ENCODE measurements at places on chromosomes 2 and 18.

- no peak for DNase-seq
- H3K27ac ChIP-seq = no peak overlapping the region
- H3K4me1 ChIP-seq = peaks cover 13% of the 10 kb centered on the region
- H3K36me3 ChIP-seq = no peaks in the 10 kb centered on the region
Observed at GRCh38 chr2:120511536-120511935, 165.6 kb downstream of the INHBB start.

- no peaks in the 10 kb centered on the region for H3K27me3 ChIP-seq
- no peak overlapping the region for H3K27ac ChIP-seq
- H3K4me3 ChIP-seq = no peak overlapping the region
- no peaks in the 10 kb centered on the region for H3K36me3 ChIP-seq
- peaks cover 28% of the 10 kb centered on the region for H3K4me1 ChIP-seq
Observed at GRCh38 chr18:3814816-3815215, 364.8 kb downstream of the TGIF1 start.

DNA sequence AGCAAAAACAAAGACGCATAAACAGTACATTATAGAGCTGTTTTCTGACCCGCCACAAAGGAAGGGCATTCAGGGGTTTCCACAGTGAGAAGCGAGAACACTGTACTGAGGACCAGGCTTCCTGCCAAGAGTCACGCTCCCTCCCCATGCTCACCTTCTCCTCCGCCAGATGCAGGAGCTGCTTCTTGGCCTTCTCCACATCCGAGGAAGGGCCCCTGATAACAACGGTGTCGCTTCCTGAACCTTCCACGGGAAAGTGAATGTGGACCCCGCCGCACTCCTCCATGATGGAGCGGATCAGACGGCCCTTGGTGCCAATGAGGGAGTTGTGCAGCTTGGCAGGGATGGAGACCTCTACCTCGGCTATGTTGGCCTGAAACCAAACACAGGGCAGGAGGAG, 53.8 kb downstream of the ANO7 start:
- H3K4me3 ChIP-seq = no peak overlapping the region
- H3K4me1 ChIP-seq = no peaks in the 10 kb centered on the region
- no peak for DNase-seq
- H3K27ac ChIP-seq = no peak overlapping the region
- peaks cover 100% of the 10 kb centered on the region for H3K36me3 ChIP-seq

- no peak overlapping the region for H3K27ac ChIP-seq
- no peak for DNase-seq
- H3K4me3 ChIP-seq = no peak overlapping the region
- H3K4me1 ChIP-seq = peaks cover 51% of the 10 kb centered on the region
Observed at GRCh38 chr2:119488245-119489214, 35.8 kb downstream of the SCTR start.

- H3K4me1 ChIP-seq = no peaks in the 10 kb centered on the region
- DNase-seq = no peak
- H3K36me3 ChIP-seq = no peaks in the 10 kb centered on the region
- no peak overlapping the region for H3K27ac ChIP-seq
- no peak overlapping the region for H3K4me3 ChIP-seq
Observed at GRCh38 chr2:36253086-36253485, 102.5 kb upstream of the CRIM1 start.

Measured in MCF 10A (cell line).